ENCODE measurements at places on chromosomes 7 and 10. TPM values are rescaled to one million over a fixed set of nuclear protein-coding genes. Genes with fewer than 3 reads are reported as not detected.

DNA sequence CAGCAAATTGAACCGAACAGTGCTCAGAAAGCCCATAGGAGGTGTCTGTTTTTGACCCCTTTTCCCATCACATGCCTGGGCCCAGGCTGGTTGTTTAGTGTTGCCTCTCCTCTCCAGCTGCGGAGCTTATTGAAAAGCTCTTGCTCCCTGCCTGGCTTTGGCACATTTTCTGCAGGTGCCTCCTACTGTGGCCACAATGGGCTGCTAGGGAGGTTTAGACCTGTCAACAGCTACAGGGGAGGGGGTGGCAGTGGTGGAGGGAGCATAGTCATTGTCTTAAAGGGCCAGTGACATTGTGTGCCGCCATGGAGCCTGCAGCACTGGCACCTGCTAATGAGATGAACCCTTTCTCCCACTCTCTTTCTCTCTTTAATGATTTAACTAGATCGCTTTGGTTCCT lies 13.2 kb upstream of the ENO4 start:
- H3K27me3 ChIP-seq, result no peaks in the 10 kb centered on the region
- H3K4me1 ChIP-seq, result peaks cover 29% of the 10 kb centered on the region
- peak overlapping the region; percentile 57 for H3K27ac ChIP-seq
- no peaks in the 10 kb centered on the region for H3K36me3 ChIP-seq
- no peak overlapping the region for H3K4me3 ChIP-seq
- peak; percentile 68 for DNase-seq

- H3K27me3 ChIP-seq, result no peaks in the 10 kb centered on the region
- DNase-seq, result no peak
- no peak overlapping the region for H3K4me3 ChIP-seq
- H3K36me3 ChIP-seq, result no peaks in the 10 kb centered on the region
- H3K4me1 ChIP-seq, result no peaks in the 10 kb centered on the region
These were observed 150.9 kb downstream of the POLR1F start for GRCh38 chr7:19557726-19558465.

- no peaks in the 10 kb centered on the region for H3K4me1 ChIP-seq
- H3K36me3 ChIP-seq, result no peaks in the 10 kb centered on the region
- DNase-seq, result no peak
- H3K27ac ChIP-seq, result no peak overlapping the region
These were observed 482.6 kb upstream of the SEMA3A start for GRCh38 chr7:84677117-84677732.

DNA sequence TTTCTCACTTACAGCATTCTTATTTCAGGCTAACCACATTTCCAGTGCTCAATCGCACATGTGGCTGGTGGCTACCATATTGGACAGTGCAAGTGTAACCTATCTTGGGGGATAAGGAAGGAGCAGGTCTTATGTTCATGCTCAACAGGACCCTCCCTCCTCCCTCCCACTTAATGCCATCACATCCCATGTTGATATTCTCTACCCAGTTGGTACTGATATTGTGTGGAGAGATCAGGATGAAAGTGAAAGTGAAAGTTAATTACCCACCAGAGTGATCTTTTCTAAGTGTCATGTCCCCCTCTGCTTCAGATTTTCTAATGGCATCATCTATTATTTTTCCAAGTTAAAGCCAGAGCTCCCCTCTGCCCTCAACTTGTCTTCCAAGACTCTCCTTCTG lies 91.6 kb downstream of the BMPER start:
- H3K4me3 ChIP-seq, result no peak overlapping the region
- DNase-seq, result no peak
- peaks cover 2% of the 10 kb centered on the region for H3K27me3 ChIP-seq
- H3K27ac ChIP-seq, result no peak overlapping the region
- H3K36me3 ChIP-seq, result no peaks in the 10 kb centered on the region

- H3K4me3 ChIP-seq, result no peak overlapping the region
- H3K36me3 ChIP-seq, result no peaks in the 10 kb centered on the region
- no peak for DNase-seq
These were observed 1024.8 kb downstream of the LRMDA start for GRCh38 chr10:76456197-76456596.

The ITGA8 gene
- not detected for total RNA-seq

The AGR2 gene
- not detected for total RNA-seq

The FEZF1 gene
- total RNA-seq, result 12.9 TPM

The COL28A1 gene
- 0.22 TPM for total RNA-seq

DNA sequence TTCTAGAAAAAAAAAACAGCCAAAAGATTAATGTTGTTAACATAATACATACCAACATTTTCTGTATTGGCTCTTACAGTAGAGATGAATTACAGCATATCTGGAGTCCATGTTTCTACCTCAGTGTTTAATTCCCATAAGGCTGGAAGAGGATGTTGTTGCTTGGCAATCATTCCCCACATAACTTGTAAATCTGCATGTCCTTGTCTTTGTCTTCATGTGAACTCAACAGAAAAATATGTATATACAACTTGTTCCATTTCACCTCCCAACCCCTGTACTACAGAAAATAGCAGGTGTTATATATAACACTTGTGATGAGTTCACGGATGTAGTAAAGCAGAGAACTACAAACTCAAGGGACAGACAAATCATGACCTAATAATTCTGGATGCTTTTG lies 160.9 kb upstream of the SEMA3C start:
- DNase-seq, result no peak
- H3K27ac ChIP-seq, result no peak overlapping the region
- H3K4me3 ChIP-seq, result no peak overlapping the region

Measured in H1 (cell line).